ENCODE measurements at places on chromosomes 5 and 9. TPM values are rescaled to one million over a fixed set of nuclear protein-coding genes. Genes with fewer than 3 reads are reported as not detected.
A peak's percentile ranks its signal among the peaks of the same experiment; 100 is the strongest.

Gene HNRNPH1
- 2,212 TPM for total RNA-seq

Gene PPP3R2
- not detected for total RNA-seq

Gene NAIP
- total RNA-seq = 38.8 TPM

Gene SLC34A1
- 0.50 TPM for total RNA-seq

Gene SVEP1
- not detected for total RNA-seq

Gene FOXD4L3
- total RNA-seq = not detected

Gene NFIB
- total RNA-seq = not detected

DNA sequence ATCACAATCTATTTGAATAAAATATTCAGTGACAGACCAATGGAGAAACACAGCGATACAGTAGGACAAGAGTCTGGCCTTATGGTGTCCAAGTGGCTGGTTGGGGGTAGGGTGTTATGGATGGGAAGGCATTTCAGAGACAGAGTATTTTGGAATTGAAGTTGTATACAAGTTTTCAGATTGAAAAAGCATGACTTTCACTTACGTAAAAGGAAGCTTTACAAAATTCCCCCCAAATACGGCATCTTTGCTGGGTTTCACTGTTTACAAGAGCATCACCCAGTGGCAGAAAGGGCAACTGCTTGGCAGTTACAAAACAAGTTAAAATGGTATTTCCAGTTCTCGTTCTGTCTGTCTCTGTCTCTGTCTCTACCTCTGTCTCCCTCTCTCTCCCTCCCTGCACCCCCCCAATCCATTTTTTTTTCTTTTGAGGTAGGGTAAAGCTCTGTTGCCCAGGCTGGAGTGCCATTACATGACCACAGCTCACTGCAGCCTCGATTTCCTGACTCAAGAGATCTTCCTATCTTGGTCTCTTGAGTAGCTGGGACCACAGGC, 86.2 kb downstream of the PTPN3 start:
- DNase-seq = peak; percentile 34

GRCh38 chr5:1060535-1060981, 51.3 kb downstream of the SLC12A7 start:
- no peak for DNase-seq

- no peak for DNase-seq
Observed at GRCh38 chr5:72440207-72440638, 67.0 kb downstream of the ZNF366 start.

- DNase-seq = no peak
Observed at GRCh38 chr5:148543727-148544126, 110.6 kb downstream of the HTR4 start.

GRCh38 chr9:93676310-93677047, 100.1 kb downstream of the PHF2 start:
- no peak for DNase-seq

GRCh38 chr9:33265211-33265865, 489 bp downstream of the CHMP5 start:
- DNase-seq = peak; percentile 42

- no peak for DNase-seq
Observed at GRCh38 chr5:150766251-150766650, 7.4 kb upstream of the DCTN4 start.

- DNase-seq = no peak
Observed at GRCh38 chr9:114130624-114131277, 24.6 kb upstream of the COL27A1 start.

DNA sequence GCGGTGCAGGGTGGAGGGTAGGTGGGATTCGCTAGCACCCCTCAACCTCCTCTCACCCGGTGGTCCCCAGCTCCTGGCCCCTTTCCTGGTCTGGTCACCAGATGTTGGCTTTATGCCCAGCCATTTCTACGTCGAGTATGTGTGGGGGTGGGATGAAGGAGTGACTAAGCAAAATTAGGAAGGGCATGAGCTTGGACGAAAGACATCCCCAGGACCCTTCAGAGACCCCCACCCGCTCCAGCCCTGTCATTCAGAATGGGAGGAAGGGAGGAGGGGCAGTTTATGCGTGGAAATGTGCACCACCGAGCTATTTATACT, 742 bp downstream of the BHMT2 start:
- no peak for DNase-seq

- DNase-seq = no peak
Observed at GRCh38 chr5:43227655-43228054, 35.6 kb downstream of the NIM1K start.

Data from natural killer cell (primary cell).